ENCODE measurements at places on chromosomes 6 and 20.

DNA sequence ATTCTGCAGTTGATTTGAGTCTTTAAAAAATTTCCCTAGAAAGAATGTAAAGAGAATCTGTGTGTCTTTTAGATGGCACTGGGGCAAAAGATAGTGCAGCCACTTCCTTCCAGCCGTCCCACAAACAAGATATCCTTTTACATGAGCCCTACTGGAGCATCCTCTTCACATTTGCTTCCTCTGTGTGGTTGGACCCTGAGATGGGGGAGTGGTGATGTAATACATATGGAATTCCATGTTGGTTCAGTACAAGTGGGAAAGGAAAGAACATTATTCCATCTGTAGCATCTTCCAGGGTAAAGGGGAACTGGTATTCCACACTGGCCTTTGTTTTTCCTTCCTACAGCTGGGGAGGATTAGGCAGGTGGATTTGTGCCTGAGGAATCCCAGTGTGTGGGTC lies 78.9 kb upstream of the ISM1 start:
- DNase-seq = no peak

- DNase-seq = no peak
Observed at GRCh38 chr6:161745594-161746141, 471.8 kb upstream of the AGPAT4 start.

DNA sequence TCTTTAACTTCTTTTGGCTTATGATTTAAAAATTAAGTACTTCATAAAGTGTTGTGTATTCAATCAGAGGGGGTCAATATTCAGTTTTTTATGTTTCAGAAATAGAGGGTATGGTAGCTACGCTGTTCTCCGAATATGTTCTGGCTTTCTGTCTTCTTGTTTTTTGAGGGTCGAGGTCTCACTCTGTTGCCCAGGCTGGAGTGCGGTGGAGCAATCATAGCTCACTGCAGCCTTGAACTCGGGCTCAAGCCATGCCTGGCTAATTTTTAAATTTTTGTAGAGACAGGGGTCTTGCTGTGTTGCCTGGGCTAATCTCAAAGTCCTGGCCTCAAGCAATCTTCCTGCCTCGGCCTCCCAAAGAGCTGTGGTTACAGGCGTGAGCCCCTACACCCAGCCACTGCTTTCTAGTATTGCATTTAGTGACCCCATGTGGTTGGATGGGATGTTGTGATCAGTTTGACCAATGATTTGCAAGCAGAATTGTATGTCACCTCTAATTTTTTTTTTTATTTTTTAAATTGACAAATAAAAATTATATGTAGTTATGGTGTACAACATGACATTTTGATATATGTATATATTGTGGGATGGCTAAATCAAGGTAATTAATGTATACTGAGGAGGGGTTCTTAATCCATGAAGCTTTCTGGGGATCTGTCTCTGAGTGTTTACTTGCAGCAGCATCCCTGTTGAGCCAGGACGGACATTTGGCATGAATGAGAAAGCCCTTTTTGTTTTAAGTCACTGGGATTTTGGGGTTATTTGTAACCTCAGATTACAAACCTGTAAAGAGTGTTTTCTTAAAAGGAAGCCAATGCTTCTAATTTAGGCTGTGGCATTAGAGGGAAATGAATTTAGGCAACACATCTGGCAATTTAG lies 38.5 kb upstream of the DEK start:
- peak; percentile 53 for DNase-seq

DNA sequence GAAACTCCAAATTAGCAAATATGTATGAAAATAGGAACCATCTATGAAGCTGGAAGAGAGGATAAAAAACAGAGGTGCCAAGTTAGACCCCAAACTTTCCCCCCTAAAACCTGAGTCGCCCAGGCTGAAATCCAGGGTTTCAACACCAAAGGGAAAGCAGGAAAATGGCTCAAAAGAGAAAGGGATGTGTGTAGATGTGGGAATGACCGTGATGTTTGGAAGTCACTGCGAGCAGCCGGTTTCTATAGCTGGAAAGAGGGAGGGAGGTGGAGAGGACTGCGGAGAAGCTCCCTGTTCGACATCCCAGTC lies 4.5 kb downstream of the RING1 start:
- peak; percentile 28 for DNase-seq

DNA sequence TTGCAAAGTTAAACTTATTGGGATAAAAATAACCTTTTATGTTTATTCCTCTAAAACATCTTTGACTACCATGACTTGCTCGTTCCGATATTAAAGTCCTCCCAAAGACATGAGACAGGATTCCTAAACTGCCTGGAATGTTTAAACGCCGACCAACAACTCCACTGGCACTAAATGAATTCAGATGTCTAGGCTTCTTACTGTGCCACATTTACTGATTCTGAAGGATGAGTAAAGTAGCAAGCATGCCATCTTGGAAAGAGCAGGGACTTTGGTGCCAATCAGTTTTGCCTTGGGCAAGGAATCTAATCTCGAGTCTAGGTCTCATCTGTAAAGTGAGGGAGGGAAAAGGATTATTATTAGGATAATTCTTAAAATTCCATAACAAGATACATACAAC lies 25.3 kb downstream of the MBOAT1 start:
- DNase-seq = no peak

GRCh38 chr20:48758206-48758820 lies 69.5 kb downstream of the PREX1 start:
- peak; percentile 51 for DNase-seq

GRCh38 chr6:21612067-21612745 lies 18.7 kb downstream of the SOX4 start:
- no peak for DNase-seq

GRCh38 chr6:113909224-113909856 lies 52.2 kb downstream of the MARCKS start:
- peak; percentile 80 for DNase-seq

DNA sequence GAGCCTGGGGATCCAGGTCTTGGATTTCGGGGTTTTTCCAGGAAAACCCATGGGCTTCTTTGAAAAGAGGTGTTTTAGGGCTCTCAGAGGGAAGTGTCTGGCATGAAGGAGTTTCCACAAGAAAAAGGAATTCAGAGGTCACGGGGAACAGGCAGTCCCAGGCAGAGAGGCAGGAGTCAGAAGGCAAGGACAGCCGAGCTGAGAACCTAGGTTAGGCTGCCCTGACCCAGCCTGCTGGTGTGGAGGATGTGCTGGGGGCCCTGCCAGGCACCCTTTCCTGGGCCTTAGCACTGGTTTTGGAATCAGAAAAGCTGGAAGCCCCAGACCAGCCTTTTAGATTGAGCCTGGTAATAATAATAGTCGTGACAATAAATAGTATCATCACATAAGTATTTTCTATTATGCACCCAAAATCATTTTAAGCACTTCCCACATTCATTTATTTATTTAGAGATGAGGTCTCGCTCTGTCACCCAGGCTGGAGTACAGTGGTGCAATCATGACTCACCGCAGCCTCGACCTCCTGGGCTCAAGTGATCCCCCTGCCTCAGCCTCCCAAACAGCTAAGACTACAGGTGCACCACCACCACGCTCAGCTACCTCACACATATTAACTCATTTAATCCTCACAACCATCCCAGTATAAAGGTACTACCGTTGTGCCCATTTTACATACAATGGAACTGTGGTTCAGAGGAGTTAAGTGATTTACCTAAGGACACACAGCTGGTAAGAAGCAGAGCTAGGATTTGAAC lies 19.9 kb downstream of the TGM2 start:
- DNase-seq = peak; percentile 56

GRCh38 chr6:22149501-22150367 lies 147.1 kb downstream of the PRL start:
- DNase-seq = peak; percentile 76

DNA sequence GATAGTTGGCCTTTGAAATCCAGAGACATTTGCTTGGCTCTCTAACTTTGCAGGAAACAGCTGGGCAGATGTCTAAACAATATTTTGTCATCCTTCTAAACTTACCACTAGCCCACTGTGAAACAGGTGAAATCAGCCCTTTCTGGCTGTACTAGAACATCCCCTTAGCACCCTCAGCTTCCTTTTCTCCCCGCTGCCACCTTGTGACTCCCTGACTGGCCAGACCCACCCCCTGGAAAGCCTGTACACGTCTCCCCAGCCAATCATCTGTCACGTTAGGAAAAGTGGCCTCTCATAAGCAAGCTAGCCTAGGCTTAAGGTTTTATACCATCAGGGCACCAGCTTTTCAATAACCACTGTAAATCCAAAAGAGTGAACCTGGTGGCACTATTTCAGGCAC lies 88.6 kb upstream of the E2F3 start:
- DNase-seq = no peak

DNA sequence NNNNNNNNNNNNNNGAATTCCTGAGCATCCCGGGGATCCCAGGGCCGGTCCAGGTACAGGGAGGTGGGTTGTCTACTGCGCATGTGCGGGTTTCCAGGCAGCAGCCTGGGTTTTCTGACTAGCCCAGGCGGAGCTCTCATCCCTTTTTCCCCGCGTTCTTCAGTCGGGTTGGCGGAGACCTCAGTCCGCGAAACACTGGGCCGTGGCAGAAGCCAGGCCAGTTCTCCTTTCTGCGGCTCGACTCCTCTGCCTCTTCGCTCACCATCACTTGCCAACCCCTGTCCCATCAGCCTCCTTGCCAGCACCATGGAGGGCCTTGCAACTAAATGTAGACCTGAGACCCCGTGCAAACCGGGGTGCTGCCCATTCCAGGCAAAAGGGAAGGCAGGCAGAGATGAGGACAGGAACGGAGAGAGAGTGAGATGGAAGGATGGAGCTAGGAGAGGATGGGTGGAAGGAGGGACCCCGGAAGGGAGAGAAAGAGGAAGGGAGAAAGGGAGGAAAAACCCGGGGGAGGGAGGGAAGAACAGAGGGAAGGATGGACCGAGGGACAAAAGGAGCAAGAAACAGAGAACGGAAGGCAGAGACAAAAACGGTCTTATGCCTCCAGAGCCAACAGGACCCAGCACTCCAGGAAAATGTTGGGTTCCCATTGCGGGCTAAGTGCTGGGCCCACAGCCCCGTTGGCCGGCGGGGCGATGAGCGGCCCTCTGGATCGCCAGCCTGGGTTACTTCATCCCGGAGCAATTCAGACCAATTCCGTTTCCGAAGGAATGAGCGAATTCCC lies 445.4 kb upstream of the DEFB115 start:
- peak; percentile 63 for DNase-seq

DNA sequence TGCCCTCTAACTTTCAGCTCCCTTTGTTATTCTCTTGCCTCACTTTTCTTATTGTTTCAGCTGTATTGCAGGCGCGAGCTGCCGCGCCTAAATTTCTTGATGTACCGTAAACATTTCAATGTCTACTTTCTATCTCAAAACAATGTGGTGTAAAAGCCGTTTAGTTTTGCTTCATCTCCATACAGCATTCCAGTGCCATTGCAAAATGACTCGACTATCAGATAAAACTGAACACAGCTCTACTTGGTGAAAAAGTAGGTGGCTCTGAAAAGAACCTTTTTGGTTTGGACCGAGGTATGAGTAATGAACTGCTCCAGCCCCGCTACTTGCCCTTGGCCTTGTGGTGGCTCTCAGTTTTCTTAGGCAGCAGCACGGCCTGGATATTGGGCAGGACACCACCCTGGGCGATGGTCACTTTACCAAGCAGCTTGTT lies 74.6 kb downstream of the OR2B2 start:
- DNase-seq = peak; percentile 65

- DNase-seq = no peak
Observed at GRCh38 chr6:43257367-43258145, 14.3 kb downstream of the TTBK1 start.

- DNase-seq = peak; percentile 31
Observed at GRCh38 chr20:10639077-10639736, 34.6 kb downstream of the JAG1 start.

DNA sequence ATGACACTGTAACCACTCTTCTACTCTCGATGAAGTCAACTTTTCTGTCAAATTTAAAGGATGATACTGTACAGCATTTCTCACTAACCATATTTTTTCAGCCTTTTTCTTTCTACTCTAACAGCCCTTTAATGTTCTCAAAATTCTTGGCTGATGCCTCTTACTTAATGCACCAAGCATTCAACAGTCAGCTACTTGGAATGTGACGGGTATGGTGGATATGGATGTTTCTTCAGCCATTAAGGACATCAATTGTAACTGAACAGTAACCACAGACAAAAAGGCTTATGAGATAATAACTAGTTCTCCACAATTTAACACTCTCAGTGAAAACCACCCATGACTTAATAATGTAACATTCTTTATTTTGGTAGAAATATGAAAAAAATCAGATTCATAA lies 467.2 kb upstream of the ZNF337 start:
- peak; percentile 66 for DNase-seq

GRCh38 chr6:154343473-154344308 lies 12.9 kb downstream of the IPCEF1 start:
- peak; percentile 69 for DNase-seq

DNA sequence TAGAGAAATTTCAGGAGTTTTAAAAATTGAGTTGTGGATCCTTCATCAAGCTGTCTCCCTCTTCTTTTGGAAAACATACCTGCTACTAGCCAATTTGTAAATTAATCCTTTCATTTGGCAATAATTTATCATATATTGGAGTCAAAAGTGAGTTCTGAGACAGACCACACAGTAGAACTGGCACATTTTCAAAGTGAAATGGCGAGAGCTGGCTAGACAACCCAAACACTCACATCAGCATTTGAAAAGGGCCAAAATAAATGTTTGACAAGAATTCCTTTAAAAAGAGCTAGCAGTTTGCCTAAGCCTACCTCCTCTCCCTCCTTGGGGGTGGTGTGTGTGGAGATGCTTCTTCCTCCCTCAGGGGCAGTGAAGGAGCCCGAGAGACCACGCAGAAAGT lies 47.9 kb upstream of the KCNK16 start:
- no peak for DNase-seq

- peak; percentile 55 for DNase-seq
Observed at GRCh38 chr6:127641905-127642304, 64.9 kb downstream of the C6orf58 start.

GRCh38 chr20:16488616-16489015 lies 84.6 kb downstream of the KIF16B start:
- no peak for DNase-seq

DNA sequence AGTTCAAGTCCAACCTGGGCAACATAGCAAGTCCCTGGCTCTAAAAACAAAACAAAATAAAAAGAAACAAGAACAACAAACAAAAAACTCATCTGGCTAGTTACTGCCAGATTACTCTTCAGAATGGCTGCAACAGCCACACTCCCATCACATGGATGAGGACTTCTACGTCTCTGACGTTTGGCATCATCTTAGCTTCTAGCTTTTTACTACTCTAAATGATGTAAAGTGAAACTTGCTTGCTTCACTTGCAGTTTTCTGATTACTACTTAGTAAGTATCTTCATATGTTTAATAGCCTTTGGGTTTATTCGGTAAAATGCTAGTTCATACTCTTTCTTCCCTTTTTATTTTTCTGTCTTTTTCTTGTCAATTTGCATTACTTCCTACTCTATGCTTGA lies 161.1 kb upstream of the CARMIL1 start:
- no peak for DNase-seq

DNA sequence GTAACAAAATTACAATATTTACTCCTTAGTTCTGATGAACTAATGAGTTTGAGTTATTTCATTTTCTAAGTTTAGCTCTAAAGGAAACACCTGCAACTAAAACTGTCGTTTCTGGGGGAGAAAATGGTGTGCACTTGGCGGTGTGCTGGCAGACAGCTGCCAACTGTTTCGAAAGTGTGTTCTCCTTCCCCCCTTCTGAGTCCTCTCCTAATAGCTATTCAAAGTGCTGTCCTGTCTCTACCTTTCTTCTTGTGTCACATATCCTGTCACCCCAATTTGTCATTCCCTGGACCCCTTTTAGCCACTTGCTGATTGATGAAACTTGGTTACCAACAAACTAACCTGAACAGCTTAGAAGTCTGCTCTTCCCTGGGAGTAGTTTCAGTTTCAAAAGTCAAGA lies 4.9 kb upstream of the UBE2J1 start:
- DNase-seq = no peak

GRCh38 chr6:38503960-38504682 lies 135.6 kb downstream of the BTBD9 start:
- DNase-seq = no peak
